ENCODE measurements at places on chromosomes 3 and 15.

GRCh38 chr15:60353245-60353920 lies 44.4 kb downstream of the ANXA2 start:
- DNase-seq, result no peak

DNA sequence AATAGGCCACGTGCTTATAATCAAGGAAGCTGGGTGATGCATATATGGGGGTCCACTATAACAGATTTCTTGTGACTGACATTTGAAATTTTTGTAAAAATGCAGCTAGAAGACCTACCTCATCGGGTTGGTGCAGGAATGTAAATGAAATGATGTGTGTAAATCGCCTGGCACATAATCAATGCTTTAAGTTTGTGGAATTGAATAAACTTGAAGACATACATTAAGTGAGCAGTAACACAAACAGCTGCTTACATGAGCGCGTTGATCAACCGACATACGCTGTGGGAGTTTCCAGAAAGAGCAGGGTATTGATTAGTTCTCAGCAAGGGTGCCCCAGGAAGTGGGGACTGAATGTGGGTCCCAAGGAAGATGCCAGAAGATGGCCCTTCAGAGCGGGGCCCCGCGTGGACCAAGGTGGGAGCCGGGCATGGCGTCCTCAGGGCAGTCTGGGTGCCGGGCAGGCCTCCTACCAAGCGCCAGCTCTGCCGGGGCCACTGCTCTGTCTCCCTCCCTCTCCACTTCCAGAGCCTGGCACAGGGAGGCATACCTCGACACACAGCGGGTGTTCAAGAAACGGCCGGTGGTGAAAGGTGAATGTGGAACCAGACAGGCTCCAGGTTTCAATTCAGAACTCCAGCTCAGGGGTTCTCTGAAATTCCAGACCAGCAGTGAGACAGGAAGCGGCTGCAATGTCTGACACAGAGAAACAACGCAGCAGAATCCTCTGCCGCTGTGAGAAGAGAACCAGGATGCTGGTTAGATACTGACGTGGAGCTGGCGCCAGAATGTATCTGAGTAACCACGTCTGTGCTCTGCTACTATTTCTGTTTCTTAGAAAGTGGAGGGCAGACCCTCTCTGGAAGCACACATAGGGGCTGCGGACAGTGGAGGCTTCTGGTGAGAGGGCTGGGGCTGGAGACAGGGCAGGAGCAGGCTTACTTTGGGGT lies 12.6 kb downstream of the BFSP2 start:
- DNase-seq, result no peak

DNA sequence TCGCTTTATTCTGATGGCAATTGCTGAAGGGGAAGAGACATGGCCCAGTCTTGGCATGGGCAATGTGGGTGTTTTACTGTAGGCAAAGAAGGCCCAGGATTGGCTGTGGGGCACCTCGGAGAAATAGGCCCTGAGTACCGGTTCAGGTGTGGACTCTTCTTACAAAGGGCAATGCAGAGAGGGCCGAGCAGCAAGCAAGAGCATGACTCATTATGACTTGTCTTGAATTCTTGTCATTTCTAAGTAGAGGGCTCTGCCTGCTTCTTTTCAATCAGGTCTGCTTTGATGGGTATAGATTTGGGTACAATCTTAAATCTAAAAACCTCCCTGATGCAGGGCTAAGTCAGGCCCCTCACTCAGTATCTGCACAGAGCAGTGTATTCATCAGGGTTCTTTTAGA lies 14.8 kb upstream of the BUB1B start:
- no peak for DNase-seq

GRCh38 chr3:17313746-17314145 lies 428.7 kb downstream of the TBC1D5 start:
- no peak for DNase-seq

GRCh38 chr15:63630036-63630751 lies 33.0 kb downstream of the FBXL22 start:
- DNase-seq, result no peak

GRCh38 chr15:101151288-101151687 lies 100.6 kb downstream of the CHSY1 start:
- no peak for DNase-seq

- no peak for DNase-seq
Measured at GRCh38 chr3:36063992-36064391, 316.3 kb upstream of the STAC start.

DNA sequence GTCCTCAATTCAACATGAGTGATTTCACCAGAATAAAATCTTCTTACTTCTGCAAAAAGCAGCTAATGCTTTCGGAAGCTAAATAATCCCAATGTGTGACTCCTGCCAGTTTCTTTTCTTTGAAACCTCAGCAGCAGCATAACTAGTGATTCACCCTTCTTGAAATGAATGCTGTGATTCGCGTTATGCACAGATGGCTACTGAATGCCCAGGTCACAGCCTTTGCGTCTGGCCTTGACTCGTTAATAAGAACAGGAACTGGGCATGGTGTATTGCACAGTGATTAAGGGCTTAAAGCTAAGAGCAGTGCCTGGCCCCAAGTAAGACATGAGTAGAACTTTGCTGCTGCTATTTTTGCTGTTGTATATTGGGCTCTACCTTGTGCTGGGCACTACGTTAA lies 19.0 kb downstream of the CGNL1 start:
- DNase-seq, result no peak

Data from NCI-H2081 treated with DMSO at 0.1 percent for 48 hours (cell line).